Fibroblast of mammary gland (primary cell): ENCODE measurements at places on chromosomes 5 and 9.

- DNase-seq, result peak; percentile 33
Observed at GRCh38 chr9:76114144-76114543, 223.7 kb downstream of the PCSK5 start.

- DNase-seq, result peak; percentile 1
Observed at GRCh38 chr5:103785569-103785968, 223.0 kb upstream of the NUDT12 start.

DNA sequence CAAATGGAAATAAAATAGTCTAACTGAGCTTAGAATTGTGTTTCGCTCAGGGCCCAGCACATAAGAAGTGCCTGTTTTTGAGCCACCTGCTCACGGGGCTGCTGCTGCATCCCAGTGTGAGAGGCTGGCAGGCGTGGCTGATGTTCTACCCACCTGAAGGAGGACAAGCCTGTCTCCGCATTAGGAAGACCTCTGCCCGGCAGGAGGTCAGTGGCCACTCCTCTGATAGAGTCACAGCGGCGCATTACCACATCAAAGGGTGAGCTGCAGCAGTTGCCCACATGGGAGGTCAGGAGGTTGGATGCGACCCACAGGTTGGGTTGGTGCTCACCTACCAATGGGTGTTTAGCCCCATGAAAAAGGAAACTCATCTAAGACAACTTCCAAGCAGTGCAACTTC is 3.7 kb upstream of the SLC6A7 start:
- no peak for DNase-seq

DNA sequence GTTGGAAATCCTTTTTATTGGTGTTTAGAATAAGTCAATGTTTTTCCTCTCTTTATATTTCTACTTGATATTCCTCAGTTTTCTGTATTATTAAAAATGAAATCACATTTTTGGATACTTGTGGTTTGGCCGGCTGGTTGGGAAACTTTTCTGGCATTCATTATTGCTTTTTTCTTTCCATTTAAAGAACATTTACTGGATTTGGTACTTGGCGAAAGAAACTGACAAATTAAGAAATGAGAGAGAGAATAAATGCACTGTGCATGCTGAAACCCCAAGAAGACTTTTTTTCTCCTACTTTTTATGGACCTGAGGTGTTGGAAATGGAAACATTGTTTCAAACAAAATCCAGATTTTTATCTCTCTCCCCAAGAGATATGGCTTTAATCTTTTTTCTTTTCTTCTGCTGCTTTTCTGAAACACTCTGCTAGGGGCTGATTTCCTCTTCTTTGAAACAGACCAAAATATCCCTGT is 128.4 kb downstream of the SNX18 start:
- DNase-seq, result no peak

DNA sequence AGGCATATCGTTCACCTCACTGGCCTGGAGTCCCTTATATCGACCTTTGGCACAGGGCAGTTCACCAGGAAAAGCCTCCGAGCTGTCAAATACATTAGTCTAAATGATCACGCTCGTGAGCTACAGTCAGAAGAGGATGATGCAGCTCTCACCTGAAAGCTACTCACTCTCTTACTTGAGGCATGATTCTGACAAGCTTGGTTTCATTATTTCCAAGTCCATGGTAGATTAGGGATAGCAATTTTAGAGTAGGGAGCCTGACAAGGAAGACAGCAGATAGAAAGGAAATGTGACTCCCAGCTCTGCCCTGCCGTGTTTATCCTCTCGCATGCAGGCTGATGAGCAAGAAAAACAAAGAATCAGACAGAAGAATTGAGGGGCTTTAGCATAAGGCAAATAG is 98.0 kb upstream of the MAP1B start:
- DNase-seq, result no peak

DNA sequence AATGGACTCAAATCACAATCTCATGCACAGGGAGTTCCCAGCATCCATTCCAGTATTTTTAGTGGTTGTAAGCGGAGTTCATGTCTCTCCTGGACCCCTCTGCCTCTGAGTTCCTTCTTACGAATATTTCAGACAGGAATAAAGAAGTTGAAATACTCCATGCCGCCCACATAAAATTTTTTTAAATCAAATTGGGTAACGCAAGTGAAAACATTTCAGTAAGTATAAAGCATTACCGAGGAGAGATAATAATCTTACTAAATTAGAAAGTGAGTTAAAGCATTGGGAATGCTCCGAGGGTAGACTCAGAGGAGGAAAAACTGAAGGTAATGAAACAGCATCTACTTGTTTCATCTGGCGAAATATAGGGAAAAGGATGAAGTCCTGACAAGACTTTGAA is 317.6 kb downstream of the ARRDC3 start:
- no peak for DNase-seq
